ENCODE measurements at places on chromosomes 5 and 9.

DNA sequence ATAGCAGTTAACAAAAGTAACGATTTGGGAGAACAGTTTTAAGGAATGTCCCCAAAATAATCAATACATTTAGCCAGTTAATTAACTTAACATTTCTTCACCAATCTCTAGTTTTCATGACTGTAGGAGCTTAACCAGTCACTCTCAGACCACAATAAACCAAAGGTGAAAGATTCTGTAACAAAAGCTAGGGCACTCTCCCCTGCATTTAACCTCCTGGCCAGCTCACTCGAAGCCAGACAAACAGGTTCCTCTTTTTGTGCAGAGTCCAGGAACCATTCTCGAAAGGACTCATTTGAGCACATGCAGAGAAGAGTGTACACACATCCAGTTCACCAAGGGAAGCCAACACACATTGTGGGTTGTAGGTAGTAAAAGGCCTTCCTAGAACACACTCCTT is 6.5 kb downstream of the IL7R start:
- no peak for DNase-seq

- no peak for DNase-seq
These were observed 30.6 kb upstream of the MVB12B start for GRCh38 chr9:126295936-126296600.

- DNase-seq: no peak
These were observed 19.3 kb upstream of the TMEM161B start for GRCh38 chr5:88287846-88288527.

DNA sequence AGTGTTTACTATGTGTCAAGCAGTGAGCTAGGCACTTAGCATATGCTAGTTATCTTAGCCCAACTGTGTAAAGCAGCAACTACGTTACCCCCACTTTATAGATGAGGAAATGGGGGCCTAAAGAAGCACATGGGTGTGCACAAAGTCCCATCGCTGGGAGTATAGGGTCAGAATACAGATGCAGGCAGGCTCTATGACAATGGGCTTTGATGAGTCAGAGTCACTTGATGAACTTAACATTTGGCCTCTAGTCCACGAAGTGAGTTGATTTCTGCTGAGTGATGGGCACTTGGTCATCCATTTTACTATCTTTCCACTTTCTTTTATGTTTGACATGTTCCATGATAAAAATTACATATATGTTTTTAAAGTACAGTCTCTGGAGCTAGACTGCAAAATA is 204.3 kb downstream of the TRIM32 start:
- DNase-seq: no peak
